ENCODE measurements at places on chromosomes 2 and 18.

DNA sequence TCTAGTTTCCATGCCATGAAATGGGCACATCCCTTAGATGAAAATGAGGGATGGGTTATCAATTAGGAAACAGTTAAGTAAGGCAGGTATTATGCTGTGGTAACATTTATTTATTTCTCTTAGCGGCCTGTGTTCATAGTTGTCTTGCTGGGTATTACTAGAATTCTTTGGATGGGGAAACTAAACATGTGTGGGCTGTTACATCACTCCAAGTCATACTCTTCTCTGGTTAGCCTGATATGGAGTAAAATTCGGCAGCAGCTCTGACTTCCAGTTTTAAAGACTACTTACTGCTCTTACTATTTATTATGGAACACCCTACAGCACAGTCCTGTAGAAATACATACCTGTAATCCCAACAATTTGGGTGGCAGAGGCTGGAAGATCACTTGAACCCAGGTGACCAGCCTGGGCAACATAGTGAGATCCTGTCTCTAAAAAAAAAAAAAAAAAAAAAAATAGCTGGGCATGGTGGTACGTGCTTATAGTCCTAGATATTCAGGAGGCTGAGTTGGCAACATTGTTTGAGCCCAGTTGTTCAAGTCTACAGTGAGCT lies 33.1 kb upstream of the RASGRP3 start:
- no peak for DNase-seq

DNA sequence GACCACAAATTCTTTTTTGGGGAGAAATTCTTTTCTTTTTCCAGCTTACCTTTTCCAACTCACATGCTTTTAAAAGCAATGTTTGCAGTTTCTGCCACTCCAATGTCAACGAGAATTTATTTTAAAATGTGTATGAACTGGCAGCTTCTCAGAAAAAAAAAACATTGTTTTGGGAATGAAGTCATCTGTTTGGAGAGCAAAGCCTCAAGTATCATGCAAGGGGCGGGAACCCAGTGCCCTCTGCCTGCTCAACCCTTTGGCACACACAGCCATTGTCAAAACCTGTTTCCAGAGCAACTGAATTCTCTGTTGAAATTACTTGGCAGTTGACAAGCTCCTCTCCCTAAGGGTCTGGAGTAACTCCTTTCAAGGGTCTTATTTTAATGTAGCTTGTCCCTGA lies 128.5 kb downstream of the QPCT start:
- DNase-seq: no peak

DNA sequence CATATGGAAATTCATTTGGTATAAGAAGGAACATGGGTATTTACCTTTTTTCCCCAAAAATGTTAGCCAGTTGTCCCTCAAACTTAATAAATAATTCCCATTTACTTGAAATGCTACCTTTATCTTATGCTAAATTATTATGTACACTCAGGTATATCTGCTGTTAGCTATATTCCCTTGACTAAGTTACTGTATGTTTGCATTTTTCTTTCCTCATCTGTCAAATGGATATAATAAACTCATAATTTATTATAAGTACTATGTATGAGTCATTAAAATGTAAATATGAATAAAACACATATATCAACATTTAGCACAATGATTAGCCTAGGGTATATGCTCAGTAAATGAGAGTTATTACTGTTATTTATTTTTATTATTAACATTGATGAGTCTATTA lies 117.4 kb downstream of the PMS1 start:
- DNase-seq: no peak

DNA sequence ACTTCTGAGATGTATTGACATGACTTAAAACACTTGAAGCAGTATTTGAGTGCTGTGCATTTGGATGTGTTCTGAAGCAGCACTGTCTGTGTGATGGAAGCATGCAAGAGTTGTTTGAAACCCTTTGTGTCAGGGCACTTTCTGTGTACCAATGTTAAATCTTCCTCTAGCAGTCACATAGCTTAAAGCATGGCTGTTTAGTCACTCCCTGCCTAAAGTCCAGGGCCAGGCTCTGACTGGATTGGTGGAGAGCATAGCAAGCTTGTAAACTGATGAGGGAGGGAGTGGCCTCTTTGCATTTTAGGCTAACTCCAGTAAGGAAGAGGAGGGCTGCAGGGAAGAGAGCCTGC lies 73.5 kb downstream of the MYO1B start:
- no peak for DNase-seq

DNA sequence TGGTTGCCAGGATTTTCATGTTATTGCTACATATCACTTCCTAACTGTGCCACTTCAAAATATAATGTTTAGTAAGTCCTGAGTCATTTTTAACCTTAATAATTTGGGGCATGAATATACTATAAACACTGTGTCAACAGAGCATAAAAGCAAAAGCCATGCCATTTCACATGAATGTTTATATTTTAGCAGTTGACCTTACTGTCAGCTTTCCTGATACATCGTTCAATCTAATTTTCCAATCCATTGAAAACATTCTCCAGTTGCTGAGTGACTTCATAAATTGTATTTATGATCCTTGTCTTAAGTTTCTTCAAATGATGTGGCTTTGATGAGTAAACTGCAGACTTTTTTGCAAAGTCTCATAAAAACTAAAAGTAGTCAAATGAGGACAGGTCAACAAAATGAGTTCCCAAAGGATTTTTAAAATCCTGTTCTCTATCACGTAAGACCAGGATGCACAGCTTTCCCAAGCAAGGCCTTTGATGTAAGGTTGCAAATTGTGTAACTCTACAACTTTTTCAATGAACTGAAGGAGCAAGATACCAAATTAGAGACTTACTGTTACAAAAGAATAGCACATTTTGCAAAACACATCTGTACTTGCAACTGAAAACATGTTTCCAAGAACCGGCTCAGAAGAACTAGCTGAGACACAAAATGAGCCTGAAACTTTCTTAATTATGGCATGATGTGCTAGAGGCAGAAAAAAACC lies 117.7 kb downstream of the SATB2 start:
- DNase-seq: no peak
